ENCODE measurements at places on chromosomes 2 and 18.

DNA sequence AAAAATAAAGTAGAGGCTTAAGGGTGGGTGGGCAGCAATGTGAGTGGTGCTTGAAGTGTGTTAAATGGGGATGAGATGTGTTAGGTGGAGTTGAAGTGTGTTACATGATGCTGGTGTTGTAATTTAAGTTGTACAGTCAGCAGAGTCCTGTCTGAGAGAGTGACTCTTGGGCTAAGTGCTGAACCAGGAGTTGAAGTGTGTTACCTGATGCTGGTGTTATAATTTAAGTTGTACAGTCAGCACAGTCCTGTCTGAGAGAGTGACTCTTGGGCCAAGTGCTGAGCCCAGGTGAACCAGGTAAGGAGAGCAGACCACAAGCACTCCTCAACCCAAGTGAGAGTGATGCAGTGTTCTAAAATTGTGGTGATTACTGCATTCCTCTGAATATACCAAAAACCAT, 40.6 kb downstream of the LCLAT1 start:
- DNase-seq = no peak

GRCh38 chr2:44210362-44210761, 41.7 kb downstream of the PPM1B start:
- no peak for DNase-seq

GRCh38 chr18:39561126-39561525, 1995.5 kb upstream of the CELF4 start:
- no peak for DNase-seq

- DNase-seq = no peak
These were observed 66.9 kb downstream of the C18orf63 start for GRCh38 chr18:74382481-74383017.

DNA sequence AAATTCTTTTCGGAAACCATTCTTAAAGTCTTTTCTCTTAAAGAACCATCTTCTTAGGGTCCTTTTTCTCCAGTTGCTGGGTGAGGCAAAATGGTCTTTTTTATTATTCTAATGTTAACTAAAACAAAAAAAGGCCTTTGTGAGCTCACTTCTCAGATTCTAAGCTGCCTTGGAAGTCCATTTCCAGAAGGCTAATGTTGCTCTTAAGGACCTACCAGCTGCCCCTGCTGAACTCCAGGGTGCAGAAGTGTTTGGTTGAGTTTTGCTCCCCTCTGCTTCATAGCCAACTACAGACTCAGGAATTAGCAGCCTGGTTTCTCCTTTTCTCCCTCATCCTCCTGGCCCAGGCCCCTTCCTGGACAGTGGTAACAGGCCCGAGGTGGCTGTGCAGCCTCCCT, 23.4 kb downstream of the APCDD1 start:
- DNase-seq = no peak

DNA sequence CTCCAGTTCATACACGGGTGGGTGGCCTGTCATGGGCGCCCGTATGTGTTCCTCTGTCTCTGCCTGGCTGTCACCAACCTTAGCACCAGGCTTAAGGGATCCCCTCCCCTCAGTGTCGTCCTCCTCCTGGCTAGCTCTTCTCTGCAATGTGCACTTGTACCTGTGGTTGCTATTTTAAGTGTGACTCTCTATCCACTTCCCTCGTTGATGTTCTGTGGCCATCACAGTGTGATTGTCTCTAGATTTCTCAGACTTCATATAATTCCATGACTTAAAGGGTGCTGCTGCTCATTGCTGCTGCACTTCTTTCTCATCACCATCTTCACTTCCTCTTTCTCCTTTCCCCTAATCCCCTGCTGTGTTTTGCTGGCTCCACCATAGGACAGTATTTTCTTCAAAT, 143.4 kb downstream of the EML6 start:
- DNase-seq = no peak

- DNase-seq = no peak
These were observed 32.2 kb upstream of the HNRNPA3 start for GRCh38 chr2:177180269-177181000.

GRCh38 chr2:66432801-66433694, 1.9 kb upstream of the MEIS1 start:
- DNase-seq = no peak

DNA sequence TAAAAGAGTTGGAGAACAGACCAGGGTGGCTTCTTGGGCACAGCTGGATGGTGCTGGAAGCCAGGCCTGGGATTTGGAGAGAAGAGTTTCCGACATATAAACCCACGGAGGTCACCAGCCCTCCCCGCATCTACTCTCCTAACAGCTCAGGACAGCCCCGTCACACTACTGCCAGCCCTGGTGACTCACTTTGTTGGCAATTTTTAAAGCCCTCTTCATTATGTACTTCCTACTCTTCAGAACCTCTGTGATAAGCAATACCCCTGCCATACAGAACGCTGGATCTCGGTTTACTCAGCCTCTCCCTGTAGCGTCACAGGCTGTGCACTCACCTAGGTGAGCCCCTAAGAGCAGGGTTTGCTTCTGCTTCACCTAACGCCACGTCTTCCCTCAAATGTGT, 48.1 kb downstream of the ID2 start:
- no peak for DNase-seq

- no peak for DNase-seq
These were observed 170.0 kb downstream of the LTBP1 start for GRCh38 chr2:33116799-33117198.

DNA sequence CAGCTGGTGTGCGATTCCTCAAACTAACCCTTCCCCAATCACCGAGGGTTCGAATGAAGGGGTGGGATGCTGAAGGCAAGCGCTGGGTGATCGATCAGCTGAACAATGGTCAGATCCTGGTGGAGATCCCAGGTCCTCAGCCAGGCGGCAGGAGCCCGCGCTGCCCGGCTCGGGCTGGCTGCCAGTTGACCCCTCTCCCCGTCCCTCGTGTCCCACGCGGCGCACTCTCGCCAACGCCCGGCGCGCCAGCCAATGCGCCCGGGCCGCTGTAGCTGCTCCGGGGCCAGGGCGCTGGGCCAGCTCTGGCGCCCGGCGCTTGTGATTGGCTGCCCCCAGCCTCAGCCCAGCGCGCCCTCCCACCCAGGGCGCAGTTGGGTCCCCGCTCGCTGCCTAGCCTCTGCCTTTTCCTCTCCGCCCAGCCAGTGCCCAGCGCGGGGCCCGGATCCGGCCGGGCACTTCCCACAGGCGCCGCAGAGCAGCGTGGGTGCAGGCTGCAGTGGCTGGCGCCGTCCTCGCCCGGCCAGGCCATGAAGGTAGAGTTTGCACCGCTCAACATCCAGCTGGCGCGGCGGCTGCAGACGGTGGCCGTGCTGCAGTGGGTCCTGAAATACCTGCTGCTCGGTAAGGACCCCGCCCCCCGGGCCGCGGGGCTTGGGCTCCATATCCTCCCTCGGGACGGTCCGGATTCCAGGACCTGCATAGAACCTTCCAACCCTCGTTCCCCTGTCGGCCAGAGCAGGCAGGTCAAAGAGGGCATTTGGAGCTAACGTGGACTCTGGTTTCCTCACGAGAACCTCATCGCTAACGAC, at the start of gene MOGAT1:
MOGAT1 (plus strand) TSS at position 400 of the 809 bp plus-strand sequence; CDS start at position 528, 128 bp downstream.
- no peak for DNase-seq
